NAMALWA (cell line): ENCODE measurements at places on chromosomes 3 and 15.
A peak's percentile ranks its signal among the peaks of the same experiment; 100 is the strongest.

DNA sequence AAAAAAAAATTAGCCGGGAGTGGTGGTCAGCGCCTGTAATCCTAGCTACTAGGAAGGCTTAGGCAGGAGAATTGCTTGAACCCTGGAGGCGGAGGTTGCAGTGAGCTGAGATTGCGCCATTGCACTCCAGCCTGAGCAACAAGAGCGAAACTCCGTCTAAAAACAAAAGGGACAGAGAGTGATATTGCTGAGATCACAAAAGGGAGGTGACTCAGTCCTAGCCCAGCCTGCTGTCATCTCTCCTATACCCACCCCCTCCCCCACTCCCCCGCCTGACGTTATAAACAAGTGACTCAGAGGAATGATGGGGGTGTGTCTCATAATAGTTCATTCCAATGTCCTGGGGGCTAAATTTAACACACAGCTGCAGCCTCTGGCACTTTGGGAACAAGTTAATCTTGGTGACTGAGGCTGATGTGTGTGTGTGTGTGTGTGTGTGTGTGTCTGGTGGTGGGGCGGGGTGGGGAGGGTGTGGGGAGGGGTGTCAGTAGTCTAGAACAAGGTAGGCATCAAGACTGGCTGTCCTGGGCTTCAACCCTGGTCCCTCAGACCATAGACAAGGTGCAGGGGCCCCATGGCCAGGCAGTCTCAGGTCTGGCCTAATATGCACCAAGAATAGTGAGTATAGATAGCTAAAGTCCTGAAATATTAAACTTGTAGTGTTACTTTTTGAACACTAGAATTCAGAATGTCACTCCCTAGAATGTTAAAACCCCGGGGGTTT lies 1.3 kb upstream of the KLHL40 start:
- no peak for DNase-seq

- DNase-seq, result peak; percentile 42
These were observed 77.6 kb downstream of the TOP2B start for GRCh38 chr3:25587094-25587493.

DNA sequence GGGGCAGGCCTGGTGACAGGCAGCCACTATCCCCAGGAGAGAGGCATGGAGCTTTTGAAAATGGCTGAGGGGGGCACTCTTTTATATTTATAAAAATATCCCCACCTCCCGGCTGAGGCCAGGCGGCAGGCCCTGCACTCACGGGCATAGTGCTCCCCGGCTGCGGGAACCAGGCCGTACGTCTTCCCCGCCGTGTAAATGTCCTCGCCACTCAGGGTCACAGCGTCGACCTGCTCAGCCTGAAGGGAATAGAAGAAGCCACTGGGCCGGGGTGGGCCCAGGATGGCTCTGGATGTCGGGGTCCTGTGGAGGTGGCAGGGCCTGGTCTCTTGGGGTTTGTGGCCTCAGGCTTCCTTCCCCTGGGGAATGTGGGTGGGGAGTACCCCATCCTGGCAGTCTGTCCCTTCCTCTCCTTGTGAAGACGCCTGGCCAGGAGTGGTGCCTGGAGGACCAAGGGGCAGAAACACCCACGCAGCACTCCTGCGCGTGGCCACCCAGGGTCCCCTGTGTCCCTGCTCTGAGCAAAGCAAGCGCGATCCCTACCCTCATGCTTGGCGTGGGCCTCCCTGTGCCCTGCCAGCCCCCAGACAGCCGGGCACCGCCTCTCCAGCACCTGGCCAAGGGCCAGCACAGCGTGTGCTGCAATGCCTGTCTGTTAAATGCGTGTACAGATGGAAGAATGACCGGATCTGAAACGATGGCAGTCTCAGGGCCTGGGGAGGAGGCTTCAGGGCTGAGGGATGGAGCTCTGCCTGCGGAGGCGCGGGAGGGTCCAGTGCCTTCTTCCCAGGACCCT lies 18.9 kb downstream of the MELTF start:
- no peak for DNase-seq

DNA sequence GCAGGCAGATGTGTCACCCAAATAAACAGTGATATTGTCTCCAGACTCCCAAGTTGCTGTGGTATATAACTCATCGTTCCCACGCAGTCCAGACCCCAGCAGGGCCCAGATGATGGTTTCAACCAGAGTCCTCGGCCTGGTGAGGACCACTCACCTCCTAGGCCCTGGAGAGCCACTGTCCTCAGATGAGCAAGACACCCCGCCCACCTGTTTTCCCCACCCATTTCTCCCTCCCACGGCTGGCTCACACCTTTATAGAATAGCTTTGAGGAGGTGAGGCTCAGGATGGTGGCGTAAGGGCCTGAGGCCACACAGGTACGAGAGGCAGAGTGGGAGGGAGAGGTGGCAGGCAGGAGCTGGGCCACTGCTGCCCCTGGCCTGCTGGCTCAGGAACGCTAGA lies 7.5 kb downstream of the MESP1 start:
- DNase-seq, result no peak

- peak; percentile 47 for DNase-seq
These were observed 129.8 kb downstream of the NSMCE3 start for GRCh38 chr15:29139540-29140459.

- DNase-seq, result peak; percentile 94
These were observed 52.8 kb downstream of the CORO2B start for GRCh38 chr15:68631601-68632051.

GRCh38 chr15:101444015-101444414 lies 45.5 kb downstream of the PCSK6 start:
- no peak for DNase-seq

DNA sequence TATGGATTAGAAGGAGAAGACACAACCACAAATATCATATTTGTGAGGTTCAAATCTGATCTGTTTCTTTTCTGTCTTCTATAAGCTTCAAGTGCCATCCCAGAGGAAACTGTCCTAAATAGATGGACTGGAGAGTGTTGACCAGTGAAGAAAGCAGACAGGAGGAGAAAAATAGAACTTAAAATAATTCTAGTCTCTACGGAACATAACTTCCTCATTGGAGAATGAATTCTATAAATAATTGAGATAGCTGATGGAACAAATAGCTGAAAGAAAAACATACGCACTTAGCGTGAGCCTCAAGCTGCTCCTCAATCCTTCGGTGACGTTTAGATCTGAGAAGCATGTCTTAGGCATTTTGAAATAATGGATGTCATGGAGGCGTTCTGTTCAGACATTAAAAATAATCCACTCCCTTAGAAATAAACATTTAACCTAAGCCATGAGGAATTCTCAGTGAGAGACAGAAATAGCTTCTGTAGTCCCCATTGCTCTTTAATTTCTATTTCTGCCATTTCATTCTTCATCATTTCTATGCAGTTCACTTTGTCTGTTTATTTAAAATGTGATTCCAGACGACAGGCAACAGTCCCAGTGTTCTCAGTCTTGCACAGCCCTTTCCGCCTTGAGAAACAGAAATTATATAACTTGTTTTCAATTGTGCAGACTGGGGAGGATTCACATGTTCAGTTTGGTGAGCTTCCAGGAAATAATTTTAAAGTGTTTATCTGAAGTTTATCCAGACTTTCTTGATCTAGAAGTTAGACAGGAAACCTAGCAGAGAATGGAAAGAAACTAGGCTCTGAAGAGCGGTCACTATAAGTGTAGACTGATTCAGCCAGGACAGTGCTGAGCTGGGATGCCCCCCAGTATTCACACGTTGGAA lies 97.3 kb downstream of the NR1D2 start:
- DNase-seq, result no peak

- no peak for DNase-seq
These were observed 188.9 kb upstream of the CDIN1 start for GRCh38 chr15:36390491-36390890.

- no peak for DNase-seq
These were observed 265.4 kb downstream of the VPS13C start for GRCh38 chr15:61794881-61795280.

DNA sequence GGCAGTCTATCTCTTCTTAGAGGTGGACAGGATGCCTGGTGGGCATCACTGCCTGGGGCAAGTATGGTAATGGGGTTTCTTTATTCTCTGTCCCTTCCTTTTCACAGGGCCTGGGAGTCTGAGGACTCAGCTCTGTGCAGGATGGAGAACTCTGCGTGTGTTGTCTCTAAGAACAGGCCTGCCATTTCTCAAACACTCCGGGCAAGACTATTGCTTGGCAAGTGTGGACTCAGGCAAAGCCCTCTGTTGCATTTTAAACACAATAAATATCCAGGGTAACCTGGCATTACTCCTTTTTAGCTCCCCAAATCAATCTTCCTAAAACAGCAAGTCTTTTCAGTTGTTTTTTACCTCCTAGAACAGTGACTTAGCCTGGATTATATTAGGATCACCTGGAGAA lies 185.1 kb upstream of the ROPN1 start:
- DNase-seq, result no peak
